ENCODE measurements at places on chromosomes 12 and 14.

DNA sequence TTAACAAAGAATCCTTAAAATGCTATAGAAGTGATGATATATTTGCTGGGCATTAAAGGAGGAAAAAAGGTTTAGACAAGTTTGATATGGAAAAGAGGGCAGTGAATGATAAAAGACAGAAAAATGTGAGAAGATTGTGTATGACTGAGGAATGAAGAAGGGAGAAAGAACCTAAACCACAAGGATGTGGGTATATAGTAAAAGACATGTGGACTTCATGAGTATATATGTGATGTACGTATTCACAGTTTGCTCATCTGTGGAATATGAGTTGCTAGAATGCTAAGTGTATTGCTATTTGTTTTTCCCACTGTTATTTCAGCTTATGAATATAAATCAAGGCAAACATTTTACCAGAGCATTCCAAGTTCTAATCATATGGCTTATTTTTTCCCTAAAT is 2.1 kb upstream of the SLC16A7 start:
- DNase-seq = peak; percentile 80

DNA sequence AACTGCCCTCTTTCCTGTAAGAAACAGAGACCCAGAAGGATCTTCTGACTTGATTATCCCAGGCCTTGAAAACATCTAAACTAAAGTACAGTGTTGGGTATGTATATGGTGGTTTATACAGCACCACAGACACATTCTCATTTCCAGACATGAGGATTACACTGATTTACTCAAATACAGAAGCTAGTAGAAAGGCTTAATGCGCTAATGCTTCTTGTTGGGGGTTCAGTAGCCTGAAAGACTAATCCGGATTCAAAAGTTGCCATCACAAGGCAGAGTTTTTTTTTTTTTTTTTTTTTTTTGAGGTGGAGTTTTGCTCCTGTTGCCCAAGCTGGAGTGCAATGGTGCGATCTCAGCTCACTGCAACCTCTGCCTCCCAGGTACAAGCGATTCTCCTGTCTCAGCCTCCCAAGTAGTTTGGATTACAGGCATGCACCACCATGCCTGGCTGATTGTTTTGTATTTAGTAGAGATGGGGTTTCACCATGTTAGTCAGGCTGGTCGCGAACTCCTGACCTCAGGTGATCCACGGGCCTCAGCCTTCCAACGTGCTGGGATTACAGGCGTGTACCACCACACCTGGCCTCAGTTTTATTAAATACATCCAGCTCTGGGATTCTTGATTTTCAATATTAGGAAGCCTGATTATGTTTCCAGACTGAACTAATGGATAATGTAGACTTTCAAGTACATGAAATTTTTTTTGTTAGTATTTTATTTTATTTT is 46.3 kb upstream of the HECTD1 start:
- no peak for DNase-seq

DNA sequence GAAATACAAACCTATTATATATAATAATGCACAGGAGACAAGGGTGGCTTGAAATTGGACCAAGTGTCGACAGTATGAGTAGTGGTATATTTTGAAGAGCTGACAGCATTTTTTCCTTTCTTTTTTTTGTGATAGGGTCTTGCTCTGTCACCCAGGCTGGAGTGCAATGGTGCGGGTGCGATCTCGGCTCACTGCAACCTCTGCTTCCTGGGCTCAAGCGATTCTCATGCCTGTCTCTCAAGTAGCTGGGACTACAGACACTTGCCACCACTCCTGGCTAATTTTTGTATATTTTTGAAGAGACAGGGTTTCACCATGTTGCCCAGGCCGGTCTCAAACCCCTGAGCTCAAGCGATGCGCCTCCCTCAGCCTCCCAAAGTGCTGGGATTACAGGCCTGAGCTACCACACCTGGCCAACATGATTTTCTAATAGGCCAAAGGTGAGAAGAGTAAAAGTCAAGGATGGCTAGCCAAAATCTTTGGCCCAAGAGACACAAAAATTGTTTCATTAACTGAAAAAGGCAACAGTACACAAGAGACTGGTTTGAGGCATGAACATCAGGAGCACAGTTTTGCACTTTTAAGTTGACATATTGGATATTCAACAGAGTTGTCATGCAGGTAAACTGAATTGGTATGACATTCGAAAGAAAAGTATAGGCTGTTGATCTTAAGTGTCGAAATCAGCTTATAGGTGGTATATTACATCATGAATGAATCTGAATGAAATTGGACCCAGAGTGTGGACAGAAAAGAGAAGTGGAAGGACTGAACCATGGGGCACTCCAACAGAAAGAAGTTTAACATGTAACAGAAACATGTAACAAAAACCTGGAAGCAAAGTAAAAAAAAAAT is 12.5 kb downstream of the HNRNPC start:
- no peak for DNase-seq

- no peak for DNase-seq
Measured at GRCh38 chr12:111160350-111161241, 208.3 kb downstream of the PHETA1 start.

- no peak for DNase-seq
Measured at GRCh38 chr12:107894589-107894988, 120.1 kb downstream of the ASCL4 start.

DNA sequence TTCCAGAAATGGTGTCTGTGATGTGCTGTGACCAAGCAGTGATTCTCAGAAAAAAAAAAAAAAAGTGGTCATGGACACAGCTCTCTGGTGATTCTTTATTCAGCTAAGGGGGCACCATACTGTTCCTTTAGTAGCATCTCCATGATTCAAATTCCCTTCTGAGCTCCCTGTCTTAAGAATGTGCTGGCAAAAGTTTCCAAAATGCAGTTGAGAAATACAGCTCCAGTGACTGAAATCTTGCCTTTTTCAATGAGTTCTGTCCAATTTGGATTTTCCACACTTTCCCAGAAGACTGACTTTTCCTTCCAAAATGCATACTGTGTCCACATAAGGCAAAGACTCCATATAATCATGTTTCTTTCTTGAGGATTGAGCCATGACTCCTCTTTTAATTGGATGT is 24.3 kb upstream of the CPM start:
- DNase-seq = no peak

DNA sequence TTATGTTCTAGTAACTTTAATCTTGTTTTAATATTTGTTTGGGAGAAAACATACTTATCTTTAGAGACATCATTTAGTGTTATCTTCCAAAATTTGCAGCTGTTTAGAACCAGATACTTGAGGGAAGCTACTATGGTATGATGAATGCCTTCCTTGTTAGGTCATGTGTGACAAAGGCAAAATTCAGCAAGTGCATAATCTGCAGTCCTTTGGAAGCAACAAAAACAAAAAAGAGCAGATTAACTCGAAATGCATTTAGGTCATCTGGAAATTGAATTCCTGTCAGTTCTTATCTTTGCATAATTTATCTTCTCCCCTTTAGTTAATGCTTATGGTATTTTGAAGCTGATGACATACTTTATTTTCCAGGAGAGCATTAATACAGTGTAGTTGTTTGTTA is 3.5 kb downstream of the FBXO34 start:
- peak; percentile 28 for DNase-seq

DNA sequence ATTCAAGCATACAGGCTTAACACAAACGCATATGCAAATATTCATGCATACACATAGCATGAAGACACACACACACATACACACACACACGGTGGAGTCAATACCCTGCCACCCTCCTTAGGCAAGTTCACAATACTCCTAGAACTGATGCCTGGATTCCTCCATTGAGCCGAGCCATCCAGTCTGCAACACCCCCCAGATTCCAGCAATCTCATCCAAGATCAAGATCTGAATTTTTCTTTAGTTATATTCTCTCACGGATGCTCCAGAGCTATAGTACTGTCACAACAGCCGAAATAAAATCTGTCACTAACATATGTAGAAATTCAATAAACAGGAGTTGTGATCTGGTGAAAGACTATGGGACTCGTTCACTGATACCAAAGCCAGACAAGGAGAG is 110.8 kb downstream of the NUAK1 start:
- no peak for DNase-seq

DNA sequence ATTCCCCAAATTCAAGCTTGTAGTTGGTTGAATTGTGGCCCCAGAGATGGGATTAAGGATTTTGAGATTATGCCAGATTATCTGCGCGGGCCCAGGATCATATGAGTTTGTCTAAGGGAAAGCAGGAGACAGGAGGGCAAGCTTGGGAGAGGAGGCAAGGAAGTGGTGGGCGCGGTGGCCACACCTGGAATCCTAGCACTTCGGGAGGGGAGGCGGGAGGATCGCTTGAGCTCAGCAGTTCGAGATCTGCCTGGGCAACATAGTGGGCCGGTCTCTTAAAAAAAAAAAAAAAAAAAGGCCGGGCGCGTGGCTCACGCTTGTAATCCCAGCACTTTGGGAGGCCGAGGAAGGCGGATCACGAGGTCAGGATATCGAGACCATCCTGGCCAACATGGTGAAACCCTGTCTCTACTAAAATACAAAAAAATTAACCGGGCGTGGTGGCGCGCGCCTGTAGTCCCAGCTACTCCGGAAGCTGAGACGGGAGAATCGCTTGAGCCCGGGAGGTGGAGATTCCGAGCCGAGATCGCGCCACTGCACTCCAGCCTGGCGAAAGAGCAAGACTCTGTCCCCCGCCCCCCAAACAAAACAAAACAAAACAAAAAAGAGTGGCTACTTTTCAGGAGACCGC is 881 bp upstream of the PUS1 start:
- DNase-seq = no peak

DNA sequence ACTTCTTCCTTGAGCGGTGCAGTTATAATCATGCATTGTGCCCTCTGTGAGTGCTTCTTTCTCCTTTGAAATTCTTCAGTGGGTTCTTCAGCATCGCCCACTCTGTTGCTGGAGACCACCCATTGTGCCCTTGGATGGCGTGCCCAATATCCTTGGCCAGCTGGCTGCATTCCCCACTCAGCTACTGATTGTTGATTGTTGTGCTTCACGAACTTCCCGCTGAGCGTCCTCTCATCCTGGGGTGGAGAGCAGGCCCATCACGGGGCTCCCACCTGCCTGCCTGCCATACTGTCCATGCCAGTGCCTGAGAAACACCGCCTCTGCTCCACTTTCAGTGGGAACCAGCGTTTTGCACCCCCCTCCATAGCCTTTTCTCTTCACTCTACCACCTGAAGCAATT is 8.6 kb upstream of the SSTR1 start:
- no peak for DNase-seq

DNA sequence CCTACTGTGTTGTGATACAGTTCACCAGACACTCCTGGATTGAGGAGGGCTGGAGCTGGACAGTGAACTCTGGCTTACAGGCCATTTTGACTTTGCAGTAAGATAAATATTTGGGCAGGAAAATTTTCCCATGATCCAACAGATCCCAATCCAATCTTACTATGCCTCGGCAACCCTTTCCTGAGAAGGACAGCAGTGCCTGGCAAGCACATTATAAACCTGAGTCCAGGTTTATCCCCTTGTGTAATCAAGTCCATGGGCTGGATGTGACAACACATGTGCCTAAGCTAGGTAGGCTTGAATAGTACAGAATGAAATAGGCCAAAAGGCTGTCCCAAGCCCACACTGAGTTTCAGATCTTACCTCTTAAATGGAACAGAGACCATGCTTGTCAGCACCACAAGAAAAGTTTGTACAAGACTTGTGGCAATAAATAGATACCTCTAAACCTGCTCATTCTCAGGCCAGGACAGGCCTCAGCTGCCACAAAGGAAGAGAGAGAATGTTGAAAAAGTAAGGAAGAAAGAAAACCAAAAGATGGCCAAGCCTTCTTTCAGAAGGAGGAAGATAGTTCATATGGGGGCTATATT is 34.9 kb downstream of the CREBL2 start:
- no peak for DNase-seq

DNA sequence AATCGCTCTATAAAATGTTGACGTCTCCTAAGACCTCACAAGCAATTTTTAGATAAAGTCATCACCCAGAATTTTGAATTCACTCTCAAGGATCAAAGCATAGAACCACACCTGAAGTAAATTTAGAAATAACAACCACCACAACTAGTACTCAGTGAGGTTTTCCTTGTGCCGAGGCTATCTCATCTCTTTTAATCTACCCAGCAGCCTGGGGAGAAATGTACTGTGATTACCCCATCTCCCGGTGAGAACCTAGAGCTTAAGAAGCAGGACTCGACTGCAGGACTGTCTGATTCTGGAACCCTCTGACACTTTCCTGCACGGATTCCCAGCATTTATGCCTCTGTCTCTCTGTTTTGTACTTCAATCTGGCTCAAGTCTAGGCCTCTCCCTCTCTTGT is 180.9 kb upstream of the PLXNC1 start:
- no peak for DNase-seq

GRCh38 chr12:18483698-18484325 is 222.5 kb downstream of the PIK3C2G start:
- no peak for DNase-seq

DNA sequence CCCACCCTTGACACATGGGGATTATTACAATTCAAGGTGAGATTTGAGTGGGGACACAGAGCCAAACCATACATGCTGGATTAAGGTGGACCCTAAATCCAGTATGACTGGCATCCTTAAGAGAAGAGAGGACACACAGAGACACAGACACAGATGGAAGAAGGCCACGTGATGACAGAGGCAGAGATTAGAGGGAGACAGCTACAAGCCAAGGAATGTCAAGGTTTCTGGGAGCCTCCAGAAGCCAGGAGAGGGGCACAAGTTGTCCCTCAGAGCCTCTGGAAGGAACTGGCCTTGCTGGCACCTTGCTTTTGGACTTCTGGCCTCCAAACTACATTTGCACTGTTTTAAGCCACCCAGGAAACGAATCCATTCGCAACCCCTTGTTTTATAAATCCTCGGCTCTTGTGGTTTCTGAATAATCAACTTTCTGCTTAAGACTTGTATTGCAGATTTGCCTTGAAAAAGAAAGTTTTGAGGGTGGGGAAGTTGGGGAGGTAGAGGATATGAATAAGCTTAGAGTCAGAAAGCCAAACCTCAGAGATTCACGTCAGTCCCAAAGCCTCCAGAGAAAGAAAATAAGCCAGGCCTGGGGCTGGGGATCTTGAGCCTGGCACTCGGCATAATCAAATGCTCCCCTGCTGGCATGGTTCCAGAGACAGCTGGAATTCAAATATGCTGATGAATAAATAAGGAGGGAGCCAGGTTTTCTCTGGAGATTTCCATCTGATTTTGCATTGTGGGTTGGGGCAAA is 224.2 kb upstream of the PWP1 start:
- DNase-seq = peak; percentile 90

- no peak for DNase-seq
Measured at GRCh38 chr12:130617219-130617618, 98.9 kb downstream of the RIMBP2 start.

DNA sequence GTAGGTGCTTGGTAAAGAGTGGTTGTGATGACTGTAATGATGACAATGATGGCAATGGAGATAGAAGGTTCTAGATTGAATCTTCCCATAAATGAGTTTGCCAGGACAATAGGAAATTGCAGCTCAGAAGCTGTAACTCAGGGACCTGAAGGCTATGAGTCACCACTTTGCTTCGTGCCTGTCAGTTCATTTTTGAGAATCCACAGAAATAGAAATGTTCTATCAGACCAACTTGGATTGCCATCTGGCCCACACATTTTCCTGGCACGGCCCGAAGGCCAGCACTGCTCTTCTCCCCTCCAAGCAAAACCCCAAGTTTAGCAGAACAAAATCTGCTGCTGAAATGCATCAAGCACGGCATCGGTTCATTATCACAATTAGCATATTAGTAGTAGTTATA is 1127.0 kb downstream of the BCL11B start:
- DNase-seq = peak; percentile 90
